Heart left ventricle (tissue), 16 donors: ENCODE measurements at places on chromosomes 5 and 9.

GRCh38 chr9:93893194-93893593 is 62.0 kb downstream of the BARX1 start:
- H3K36me3 ChIP-seq: no peaks in the 10 kb centered on the region
- H3K27ac ChIP-seq: no peak overlapping the region
- H3K4me3 ChIP-seq: no peak overlapping the region
- H3K27me3 ChIP-seq: no peaks in the 10 kb centered on the region
- no peak for DNase-seq

GRCh38 chr5:96004087-96004486 is 42.4 kb upstream of the ELL2 start:
- no peaks in the 10 kb centered on the region for H3K4me1 ChIP-seq
- H3K27ac ChIP-seq: no peak overlapping the region
- no peaks in the 10 kb centered on the region for H3K36me3 ChIP-seq
- H3K27me3 ChIP-seq: no peaks in the 10 kb centered on the region
- DNase-seq: no peak

DNA sequence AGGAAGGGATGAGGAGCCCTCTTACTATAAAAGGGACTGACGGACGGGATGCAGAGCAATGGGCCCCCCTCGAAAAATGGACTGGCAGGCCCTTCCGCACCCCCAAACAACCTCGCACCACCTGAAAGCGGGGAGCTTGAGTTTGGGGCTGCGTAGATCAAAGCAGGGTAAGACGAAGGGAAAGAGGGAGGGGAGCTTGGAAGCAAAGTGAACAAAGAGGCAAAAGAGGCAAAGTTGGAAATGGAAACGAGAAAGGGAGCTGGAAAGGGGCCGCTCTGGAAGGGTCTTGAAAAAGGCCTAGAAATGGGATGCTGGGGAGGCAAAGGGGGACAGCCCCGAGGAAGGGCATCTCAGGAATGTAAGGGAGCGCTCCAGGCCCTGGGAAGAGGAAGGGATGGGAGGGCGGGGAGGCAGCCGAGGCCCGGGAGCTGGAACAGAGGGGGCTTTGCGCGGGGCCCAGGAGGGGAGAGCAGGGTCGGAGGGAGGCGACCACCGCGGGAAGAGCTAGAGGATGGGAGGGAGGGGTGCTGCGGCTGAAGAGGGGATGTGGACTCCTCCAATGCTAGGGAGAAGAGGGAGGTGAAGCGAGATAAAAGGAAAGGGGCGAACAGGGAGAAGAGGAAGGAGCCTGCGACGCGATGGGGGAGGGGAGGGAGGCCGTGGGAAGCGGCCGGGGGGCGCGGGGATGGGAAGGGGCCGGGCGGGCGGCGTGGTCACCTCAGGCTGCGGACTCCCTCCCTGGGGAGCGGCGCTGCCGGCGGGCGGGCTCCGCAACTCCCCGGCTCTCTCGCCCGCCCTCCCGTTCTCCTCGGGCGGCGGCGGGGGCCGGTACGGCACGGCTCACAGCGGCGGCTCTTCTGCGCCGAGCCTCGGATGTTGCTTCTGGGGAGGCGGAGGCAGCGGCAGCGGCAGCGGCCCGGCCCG is 577 bp downstream of the RNF145 start:
- peaks cover 16% of the 10 kb centered on the region for H3K4me1 ChIP-seq
- no peaks in the 10 kb centered on the region for H3K36me3 ChIP-seq
- H3K27me3 ChIP-seq: no peaks in the 10 kb centered on the region
- peak overlapping the region; percentile 94 for H3K4me3 ChIP-seq
- peak overlapping the region; percentile 99 for H3K27ac ChIP-seq
- peak; percentile 69 for DNase-seq

DNA sequence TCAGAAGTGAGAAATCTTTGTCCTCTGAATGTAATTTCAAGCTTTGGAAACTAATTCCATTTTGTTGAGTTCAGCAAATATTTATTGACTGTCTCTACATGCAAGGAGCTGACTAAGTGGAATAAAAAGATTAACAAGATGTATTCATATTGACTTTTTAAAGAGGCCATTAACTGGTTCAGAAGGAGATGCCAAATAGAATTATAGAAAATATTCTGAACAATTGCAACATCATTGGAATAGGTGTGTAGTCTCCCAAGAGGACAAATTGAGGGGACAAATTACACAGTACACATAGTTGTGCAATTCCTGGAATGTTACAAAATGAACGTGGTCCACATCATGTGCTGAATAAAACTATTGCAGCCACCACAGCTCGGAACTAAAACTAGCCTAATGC is 224.2 kb downstream of the NPR3 start:
- no peaks in the 10 kb centered on the region for H3K27me3 ChIP-seq
- H3K27ac ChIP-seq: no peak overlapping the region
- no peak overlapping the region for H3K4me3 ChIP-seq
- no peaks in the 10 kb centered on the region for H3K4me1 ChIP-seq

DNA sequence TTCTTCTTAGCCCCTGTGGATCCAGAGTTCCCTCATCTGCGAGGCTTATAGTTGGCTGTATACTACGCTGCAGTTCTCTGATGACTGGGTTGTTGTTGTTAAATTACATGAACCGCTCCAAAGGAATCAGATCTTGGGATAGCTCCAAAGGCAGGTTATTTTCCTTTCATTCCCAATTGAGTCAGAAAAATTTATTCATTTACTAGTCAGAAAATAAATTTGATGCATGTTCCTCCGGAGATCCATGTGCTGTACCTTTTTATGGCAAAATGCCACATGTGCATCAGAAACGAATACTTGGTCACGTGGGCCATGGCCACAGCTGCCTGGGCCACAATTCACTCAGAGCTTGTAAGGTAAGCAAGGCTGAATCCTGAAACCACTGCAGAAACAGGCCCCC is 304.0 kb downstream of the NR2F1-AS1 start:
- no peak for DNase-seq
- no peaks in the 10 kb centered on the region for H3K27me3 ChIP-seq
- H3K36me3 ChIP-seq: no peaks in the 10 kb centered on the region

DNA sequence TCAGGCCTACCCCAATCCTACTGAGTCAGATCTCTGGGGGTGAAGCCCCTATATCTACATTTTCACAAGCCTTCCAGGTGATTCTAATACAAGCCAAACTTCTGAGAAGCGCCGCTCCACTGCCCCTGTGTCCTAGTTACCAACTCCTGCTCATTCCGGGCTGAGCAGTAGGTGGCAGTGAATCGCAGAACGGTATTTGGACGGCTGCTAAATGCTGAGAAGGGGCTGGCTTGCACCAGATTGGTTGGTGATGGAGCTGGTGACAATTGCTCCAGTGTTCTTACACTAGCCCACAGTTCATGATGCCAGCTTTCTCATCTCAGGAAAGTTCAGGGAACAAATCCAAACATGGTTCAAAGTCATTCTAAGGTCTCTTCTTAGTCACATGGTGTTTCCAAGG is 31.1 kb upstream of the FGF1 start:
- no peak for DNase-seq
- no peaks in the 10 kb centered on the region for H3K36me3 ChIP-seq
- no peaks in the 10 kb centered on the region for H3K27me3 ChIP-seq
- H3K27ac ChIP-seq: peak overlapping the region; percentile 39
- peak overlapping the region; percentile 11 for H3K4me3 ChIP-seq

- no peaks in the 10 kb centered on the region for H3K36me3 ChIP-seq
- no peaks in the 10 kb centered on the region for H3K27me3 ChIP-seq
- no peaks in the 10 kb centered on the region for H3K4me1 ChIP-seq
- H3K4me3 ChIP-seq: no peak overlapping the region
- H3K27ac ChIP-seq: no peak overlapping the region
These were observed 101.5 kb downstream of the LRRC70 start for GRCh38 chr5:62680121-62680520.

DNA sequence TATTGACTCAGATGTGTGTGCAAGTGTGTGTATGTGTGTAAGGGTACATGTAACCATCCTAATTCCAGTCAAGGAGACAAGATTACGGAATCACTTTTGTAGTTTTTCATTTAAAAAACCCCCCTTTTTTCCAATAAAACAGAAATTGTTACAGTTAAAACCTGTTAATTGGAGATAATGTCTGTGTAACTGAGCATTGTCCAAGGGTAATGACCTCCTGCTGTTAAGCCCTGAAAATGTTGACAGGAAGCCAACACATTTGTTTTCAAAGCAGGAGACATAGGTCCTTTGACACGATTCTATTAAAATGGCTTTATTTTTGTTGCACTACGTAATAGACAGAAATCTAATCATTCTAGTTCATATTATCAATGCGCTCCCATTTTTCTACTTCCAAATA is 457.3 kb upstream of the ARRDC3 start:
- H3K27ac ChIP-seq: no peak overlapping the region
- H3K4me3 ChIP-seq: no peak overlapping the region
- H3K27me3 ChIP-seq: no peaks in the 10 kb centered on the region
- H3K4me1 ChIP-seq: no peaks in the 10 kb centered on the region

DNA sequence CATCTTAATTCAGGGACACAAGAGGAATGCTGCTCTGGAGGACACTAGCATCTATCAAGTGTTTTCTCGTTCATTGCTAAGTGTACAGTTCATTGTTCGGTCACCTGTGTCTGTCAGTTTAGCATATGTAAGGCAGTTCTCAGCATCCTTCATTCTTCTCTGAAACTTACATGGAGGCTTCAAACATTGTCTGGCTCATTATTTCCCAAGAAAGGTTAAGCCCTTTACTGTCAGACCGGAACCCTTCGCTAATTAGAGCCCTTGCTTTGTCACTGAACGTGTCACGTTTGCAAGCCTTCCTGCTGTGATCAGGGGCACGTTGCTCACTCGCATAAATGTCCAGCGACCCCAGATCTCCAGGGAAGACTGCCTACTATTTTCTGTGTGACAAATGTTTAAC is 62.3 kb upstream of the RIOK2 start:
- H3K27ac ChIP-seq: no peak overlapping the region
- DNase-seq: no peak
- H3K27me3 ChIP-seq: no peaks in the 10 kb centered on the region
- H3K4me3 ChIP-seq: no peak overlapping the region
- no peaks in the 10 kb centered on the region for H3K36me3 ChIP-seq

- H3K27me3 ChIP-seq: no peaks in the 10 kb centered on the region
- no peaks in the 10 kb centered on the region for H3K4me1 ChIP-seq
- no peaks in the 10 kb centered on the region for H3K36me3 ChIP-seq
- no peak overlapping the region for H3K27ac ChIP-seq
- no peak overlapping the region for H3K4me3 ChIP-seq
- no peak for DNase-seq
These were observed 9.1 kb upstream of the ANXA2R start for GRCh38 chr5:43049236-43049635.

- no peak overlapping the region for H3K27ac ChIP-seq
- DNase-seq: no peak
- H3K4me3 ChIP-seq: no peak overlapping the region
- H3K27me3 ChIP-seq: no peaks in the 10 kb centered on the region
These were observed 181.8 kb upstream of the ELL2 start for GRCh38 chr5:96143450-96143849.

- H3K4me1 ChIP-seq: peaks cover 47% of the 10 kb centered on the region
- H3K36me3 ChIP-seq: no peaks in the 10 kb centered on the region
- H3K27ac ChIP-seq: peak overlapping the region; percentile 66
- DNase-seq: no peak
These were observed 74.7 kb downstream of the AOPEP start for GRCh38 chr9:94801234-94801633.

DNA sequence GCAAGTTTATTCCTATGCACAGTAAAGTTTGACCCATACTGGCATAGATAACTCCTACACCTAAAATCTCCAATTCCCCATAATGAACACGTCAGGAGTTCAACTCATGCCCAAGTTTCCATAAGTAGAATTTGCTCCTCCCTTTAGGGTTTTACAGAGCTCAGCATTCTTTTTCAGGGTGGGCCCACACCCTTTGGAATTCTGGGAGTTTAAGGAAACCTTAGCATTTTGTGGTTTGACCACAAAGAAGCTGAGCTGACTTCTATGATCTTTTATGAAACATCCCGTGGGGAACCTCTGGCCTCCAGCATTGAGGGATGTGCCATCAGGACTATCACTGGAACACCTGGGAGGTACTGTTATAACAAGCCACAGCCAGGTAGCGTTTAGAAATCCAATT is 220.6 kb upstream of the MAP3K1 start:
- H3K4me1 ChIP-seq: peaks cover under 1% of the 10 kb centered on the region
- H3K36me3 ChIP-seq: no peaks in the 10 kb centered on the region
- H3K27me3 ChIP-seq: no peaks in the 10 kb centered on the region
- DNase-seq: no peak
- no peak overlapping the region for H3K4me3 ChIP-seq
- H3K27ac ChIP-seq: no peak overlapping the region

DNA sequence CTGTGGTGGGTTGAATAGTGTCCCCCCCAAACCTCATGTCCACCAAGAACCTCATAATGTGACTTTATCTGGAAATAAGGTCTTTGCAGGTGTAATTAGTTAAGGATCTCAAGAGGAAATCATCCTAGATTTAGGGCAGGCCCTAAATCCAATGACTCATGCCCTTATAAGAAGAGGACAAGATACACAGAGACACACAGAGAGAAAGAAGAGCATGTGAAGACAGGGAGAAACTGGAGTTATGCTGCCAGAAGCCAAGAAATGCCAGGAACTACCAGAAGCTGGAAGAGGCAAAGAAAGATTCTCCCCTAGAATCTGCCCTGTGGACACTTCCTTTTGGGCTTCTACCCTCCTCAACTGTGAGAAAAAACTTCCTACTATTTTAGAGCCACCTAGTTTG is 8.8 kb downstream of the FAM13B start:
- H3K27me3 ChIP-seq: no peaks in the 10 kb centered on the region
- no peak for DNase-seq
- peaks cover 11% of the 10 kb centered on the region for H3K36me3 ChIP-seq
- H3K4me3 ChIP-seq: no peak overlapping the region
- no peak overlapping the region for H3K27ac ChIP-seq

- H3K27ac ChIP-seq: no peak overlapping the region
- no peaks in the 10 kb centered on the region for H3K4me1 ChIP-seq
- H3K27me3 ChIP-seq: no peaks in the 10 kb centered on the region
- H3K36me3 ChIP-seq: no peaks in the 10 kb centered on the region
- H3K4me3 ChIP-seq: no peak overlapping the region
These were observed 1527.5 kb upstream of the C9orf72 start for GRCh38 chr9:29100762-29101161.

DNA sequence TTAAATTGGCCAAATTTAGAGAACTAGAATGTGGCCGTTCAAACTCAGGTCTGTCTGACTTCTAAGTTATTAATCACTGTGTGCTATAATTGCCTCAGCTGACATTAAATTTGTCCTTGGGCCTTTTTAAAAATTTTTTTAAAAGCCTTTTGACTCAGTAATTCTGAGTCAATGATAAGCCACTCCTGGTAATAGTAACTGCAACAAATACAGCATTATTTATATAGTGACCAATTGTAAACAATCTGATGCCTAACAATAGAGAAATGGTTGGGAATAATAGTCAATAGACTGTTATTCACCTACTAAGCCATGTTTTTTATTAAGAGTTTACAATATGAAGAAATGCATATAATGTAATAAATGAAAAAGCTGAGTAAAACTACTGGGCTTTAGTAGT is 70.9 kb upstream of the FSD1L start:
- H3K36me3 ChIP-seq: peaks cover 43% of the 10 kb centered on the region
- H3K4me1 ChIP-seq: no peaks in the 10 kb centered on the region
- no peak overlapping the region for H3K4me3 ChIP-seq
- no peak overlapping the region for H3K27ac ChIP-seq
- no peak for DNase-seq

DNA sequence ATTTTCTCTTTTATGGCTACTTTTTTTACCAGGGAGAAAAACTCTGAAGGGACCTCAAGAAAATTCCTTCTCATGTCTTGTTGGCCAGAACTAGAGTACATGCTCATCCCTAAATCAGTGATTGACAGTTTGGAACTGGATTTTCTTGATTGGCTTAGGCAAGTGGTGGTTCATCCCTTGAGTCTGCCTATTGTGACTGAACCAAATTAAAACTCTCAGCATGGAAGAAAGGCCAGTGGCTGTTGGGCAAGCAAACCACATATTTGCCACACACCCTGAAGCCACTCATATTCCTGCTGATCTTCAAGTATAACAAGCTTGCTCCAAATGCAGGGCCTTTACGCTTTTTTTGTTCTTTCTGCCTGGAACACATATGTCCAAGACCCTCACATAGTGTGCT is 7.2 kb upstream of the HOMER1 start:
- H3K36me3 ChIP-seq: no peaks in the 10 kb centered on the region
- no peaks in the 10 kb centered on the region for H3K27me3 ChIP-seq
- H3K27ac ChIP-seq: no peak overlapping the region
- no peak for DNase-seq
- no peak overlapping the region for H3K4me3 ChIP-seq
